ELR (cell line): ENCODE measurements at places on chromosomes 1 and 21.

DNA sequence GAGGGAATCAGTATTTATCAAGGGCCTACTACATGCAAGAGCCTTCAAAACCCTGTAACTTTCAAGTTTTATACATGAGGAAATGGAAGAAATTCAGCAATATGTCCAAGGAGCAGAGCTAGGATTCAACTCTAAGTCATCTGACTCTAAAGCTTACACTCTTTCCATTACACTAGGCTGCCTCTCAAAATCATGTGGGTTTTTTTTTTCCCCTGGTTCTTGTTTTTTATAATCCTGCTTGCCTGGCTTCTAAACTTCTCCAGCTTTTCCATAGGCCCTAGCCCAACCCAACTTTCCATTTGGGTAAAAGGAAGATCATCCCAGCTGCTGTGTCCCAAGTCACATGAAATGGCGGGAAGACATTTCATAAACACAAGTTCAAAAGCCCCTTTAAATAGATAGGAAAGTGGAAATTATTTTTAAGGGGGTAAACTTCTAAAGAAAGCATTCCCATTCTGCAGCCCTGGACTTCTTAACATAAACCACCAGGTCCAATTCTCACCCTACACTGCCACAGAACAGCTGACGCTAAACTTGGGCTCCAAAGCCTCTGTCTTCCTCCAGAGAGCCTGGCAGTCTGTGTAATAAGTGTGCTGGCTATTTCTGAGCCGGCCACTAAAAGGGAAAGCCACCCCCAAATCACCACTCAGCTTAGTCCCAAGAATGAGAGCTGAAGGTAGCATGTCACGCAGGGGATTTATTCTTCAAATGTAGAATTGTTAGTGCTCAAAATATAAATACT, 46.9 kb downstream of the ITPKB start:
- no peak for DNase-seq

DNA sequence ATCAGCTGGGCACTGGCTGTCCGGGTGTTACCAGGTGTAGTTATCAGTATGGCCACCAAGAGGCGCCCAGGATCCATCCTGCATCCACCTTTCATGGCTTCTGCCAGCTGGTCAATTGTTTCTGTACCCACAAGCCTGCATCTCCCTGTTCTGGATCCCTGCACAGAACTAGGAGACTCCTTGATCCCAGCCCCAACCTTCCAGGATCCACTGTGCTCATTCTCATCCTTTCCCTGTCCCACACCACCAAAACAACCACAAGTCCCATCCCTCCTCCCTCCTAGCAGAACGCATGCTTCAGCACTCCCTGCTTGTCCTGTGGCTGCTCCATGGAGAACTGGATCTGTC, 27.2 kb upstream of the FOXE3 start:
- DNase-seq, result peak; percentile 73

DNA sequence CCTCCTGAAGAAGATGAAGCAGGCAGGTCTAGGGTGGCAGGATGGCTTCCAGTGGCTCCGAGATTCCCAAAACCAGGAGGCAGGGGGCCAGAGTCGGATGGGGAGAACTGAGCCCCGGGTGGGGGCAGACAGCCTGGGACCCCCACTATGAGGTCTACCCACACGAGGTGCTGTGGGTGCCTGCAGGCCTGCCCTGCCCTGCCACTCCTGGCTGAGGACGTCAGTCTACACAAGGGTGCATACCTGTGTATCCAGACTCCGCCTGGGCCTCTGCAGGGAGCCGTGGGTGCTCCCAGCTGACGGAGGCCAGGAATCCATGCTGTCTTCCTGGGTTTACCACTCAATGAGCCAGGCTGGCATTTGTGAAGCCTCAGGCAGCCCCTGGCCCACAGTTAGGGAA, 80.3 kb downstream of the PRDM16 start:
- DNase-seq, result no peak

GRCh38 chr21:9735421-9735961, 785.9 kb upstream of the TPTE start:
- DNase-seq, result no peak

DNA sequence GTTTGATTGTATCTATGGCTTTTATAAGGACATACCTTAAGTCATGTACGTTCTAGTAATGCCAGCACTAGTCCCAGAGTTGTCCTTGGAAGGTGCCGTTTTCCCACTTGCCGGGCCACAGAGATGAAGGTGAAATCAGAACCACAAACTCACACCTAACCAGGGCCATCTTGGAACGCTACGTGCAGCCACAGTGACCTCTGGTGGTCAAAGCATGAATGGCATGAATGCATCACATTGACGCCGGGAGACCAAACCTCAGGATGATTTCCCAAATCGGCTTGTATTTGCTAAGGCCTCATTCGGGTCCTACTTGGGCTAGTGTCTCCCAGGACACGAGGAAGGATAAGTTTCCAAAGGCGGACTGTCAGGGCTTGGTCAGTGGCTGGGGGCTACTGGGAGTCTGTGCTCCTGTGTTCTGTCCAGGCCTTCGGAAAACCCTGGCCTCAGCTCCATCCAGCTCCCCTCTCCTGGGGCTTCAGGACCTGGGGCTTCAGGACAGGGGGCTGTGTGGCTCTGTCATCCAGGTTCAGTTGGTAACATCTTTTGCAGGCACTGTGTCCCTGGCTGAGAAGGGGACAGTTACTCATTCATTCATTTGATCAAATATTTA, 260.5 kb downstream of the PRDM2 start:
- DNase-seq, result peak; percentile 40

GRCh38 chr1:216616425-216616824, 106.8 kb downstream of the ESRRG start:
- no peak for DNase-seq

DNA sequence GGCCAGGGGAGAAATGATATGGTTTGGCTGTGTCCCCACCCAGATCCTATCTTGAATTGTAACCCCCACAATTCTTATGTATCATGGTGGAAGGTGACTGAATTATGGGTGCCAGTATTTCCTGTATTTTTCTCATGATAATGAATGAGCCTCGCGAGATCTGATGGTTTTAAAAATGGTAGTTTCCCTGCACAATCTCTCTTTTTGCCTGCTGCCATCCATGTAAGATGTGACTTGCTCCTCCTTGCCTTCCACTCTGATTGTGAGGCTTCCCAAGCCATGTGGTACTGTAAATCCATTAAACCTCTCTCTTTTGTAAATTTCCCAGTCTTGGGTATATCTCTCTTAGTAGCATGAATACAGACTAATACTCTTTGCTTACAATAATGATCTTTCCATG, 1453.9 kb upstream of the B3GALT2 start:
- no peak for DNase-seq

- no peak for DNase-seq
These were observed 11.9 kb upstream of the MRPL55 start for GRCh38 chr1:228120857-228121489.

GRCh38 chr1:22275626-22276395, 132.9 kb upstream of the WNT4 start:
- DNase-seq, result peak; percentile 52

GRCh38 chr1:51190961-51191360, 45.1 kb upstream of the RNF11 start:
- no peak for DNase-seq

- peak; percentile 77 for DNase-seq
These were observed 18.8 kb upstream of the F3 start for GRCh38 chr1:94560333-94560732.

DNA sequence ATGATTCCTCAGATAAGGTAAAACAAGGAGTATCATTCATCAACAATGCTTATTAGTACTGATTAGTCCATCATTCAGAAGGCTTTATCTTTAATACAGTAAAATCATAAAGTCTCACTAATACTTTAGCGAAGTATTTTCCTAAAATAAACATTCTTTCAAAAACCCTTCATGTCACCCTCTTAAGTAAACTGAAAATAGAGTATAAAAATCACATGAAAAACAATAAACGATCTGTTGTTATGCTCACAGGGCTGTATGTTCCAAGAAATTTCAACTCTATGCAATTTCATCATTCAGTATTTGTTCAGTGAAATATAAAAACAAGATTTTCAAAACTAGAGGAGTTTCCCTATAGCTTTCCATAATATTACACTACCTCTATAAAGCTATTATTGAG, 102.0 kb downstream of the DENND1B start:
- no peak for DNase-seq

DNA sequence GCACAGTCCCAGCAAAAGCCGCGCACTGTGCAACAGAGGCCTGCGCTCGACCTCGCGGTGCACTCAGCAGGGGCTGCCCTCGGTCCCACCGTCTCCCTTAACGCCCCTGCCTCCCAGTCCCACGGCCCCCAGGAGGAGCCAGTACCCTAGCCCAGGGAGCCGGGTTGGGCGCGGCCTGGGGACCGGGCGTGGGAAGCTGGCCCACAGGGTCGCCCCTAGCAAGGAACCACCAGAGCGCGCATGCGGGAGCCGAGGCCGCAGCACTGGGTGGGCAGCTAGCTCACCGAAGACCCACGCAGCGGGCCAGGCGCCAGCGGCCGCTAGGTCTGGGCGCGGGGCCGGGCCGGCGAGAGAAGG, 21.6 kb upstream of the ZNF678 start:
- no peak for DNase-seq

DNA sequence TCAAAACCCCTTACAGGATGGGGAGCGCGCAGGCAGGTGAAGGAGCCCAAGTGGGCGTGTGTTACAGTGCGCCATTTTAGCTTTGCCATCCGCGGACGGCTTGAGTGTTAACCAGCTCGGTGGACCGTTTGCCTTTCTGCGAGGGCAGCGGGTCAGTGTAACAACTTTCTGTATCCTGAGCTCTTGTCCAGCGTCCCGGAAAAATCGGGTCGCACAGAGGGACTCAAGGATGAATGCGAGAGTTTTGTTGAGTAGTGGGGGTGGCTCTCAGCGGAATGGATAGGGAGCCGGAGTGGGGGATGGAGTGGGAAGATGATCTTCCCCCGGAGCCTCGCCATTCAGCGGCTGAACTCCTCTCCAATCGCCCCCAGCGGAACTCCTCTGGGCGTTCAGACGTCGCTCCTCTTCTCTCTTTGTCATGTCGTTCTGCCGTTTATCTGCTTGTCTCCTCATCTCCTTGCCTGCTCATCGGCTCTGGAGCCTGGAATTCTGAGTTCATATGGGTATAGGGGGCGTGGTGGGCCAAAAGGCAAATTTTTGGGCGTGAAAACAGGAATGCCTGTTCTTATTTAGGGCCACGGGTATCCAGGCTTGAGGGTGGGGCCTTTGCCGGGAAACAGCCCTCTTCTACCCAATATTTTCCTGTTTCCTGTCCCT, 295.4 kb downstream of the CTH start:
- DNase-seq, result no peak

DNA sequence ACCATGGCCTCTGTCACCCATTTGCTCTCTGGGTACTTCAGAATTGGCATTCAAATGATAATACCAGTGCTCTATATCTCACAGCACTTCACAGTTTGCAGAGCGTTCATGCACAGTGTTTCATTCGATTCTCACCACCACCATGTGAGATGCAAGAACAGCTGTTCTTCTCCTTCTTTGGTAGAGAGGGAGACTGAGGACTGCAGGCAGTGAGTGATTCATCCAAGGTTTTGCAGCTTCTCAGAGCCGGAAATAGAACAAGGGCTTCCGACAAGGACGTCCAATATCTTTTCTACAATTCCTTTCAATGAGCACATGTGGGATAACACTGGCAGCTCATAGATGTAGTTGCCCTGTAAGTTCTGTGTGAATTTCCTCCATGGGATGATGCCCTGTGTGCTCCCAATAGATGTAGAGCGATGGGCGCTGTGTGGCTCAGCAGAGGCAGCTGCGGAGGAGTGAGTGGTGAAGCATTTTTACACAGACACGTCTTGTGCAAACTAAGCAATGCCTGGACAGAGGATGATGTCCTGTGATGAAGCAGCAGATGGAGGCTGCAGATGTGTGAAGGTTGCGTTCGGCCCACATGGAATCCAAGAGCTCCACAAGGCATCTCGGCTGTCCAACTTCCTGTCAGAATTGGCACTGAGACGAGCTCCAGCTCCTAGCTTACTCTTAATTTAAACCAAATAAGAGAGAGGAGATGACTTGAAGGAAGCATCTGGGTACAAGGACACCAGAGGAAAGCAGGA, 24.9 kb downstream of the MT1HL1 start:
- no peak for DNase-seq

DNA sequence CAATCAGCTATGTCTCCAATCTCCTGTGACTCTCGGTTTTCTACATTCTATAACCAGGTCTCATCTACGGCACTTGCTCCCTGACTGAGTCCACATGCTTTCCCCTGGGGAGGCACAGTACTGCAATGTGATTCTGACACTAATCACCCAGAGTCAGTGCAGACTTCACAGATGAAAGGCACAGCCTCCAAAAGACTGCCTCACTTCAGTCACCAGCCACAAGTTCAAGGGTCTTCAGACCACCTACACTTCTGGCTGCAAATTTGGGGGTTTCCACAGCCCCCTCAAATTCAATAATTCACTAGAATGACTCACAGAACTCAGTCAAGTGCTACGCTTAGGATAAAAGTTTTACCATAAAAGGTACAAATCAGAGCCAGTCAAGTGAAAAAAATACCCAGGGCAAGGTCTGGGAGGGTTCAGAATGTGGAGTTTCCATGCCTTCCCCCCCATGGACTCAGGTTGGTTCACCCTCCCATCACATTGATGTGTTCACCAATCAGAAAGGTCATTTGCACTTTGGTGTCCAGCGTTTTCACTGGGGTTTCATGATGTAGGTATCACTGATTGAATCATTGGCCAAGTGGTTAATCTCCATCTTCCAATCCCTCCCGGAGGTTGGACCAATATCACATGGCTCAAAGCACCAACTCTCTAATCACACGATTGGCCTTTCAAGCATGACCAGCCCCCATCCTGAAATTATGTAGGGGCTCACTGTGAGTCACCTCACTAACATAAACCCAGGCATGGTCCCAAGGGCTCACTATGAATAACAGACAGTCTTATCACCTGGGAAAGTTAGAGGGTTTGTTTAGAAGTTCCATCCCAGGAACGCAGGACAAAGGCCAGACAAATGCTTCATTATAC, 182.9 kb upstream of the CAMK1G start:
- DNase-seq, result peak; percentile 14

DNA sequence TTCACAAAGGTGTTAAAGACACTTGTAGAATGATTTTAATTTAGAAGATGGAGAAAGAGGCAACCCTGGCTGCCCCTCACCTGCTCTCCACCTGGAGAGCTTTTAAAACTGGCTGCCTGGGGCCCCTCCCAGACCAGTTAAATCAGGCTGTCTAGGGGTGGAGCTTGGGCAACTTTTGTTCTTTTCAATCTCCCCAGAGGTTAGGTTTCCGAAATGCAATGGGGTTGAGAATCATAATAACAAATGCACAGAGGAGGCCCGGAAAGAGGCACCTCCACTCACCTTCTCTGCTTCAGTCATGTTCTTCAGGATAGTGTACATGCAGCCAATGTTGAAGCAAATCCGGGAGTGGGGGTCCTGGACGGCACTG, 400 bp downstream of the NCF2 start:
- no peak for DNase-seq
